ENCODE measurements at places on chromosomes 5 and 9. TPM values are rescaled to one million over a fixed set of nuclear protein-coding genes. Genes with fewer than 3 reads are reported as not detected.

The WDR31 gene
- 0.39 TPM for total RNA-seq

The PTGS1 gene
- total RNA-seq, result 10.1 TPM

The RNF208 gene
- not detected for total RNA-seq

The LCN6 gene
- total RNA-seq, result not detected

The GRXCR2 gene
- not detected for total RNA-seq

The MAP1B gene
- 35.8 TPM for total RNA-seq

The EGFLAM gene
- 0.12 TPM for total RNA-seq

The LCN1 gene
- total RNA-seq, result not detected

The CD274 gene
- total RNA-seq, result 4.9 TPM

The PCDHB8 gene
- total RNA-seq, result 0.10 TPM

The GFPT2 gene
- 13.9 TPM for total RNA-seq

The CCIN gene
- 0.24 TPM for total RNA-seq

The LCNL1 gene
- not detected for total RNA-seq

The PLPP7 gene
- total RNA-seq, result 11.4 TPM

The NME5 gene
- 0.29 TPM for total RNA-seq

The ADAMTS16 gene
- total RNA-seq, result 3.4 TPM

The DPM2 gene
- 50.1 TPM for total RNA-seq

The TBCA gene
- total RNA-seq, result 122 TPM

The DNAH5 gene
- total RNA-seq, result 2.0 TPM

The RAD1 gene
- total RNA-seq, result 34.6 TPM

The C9orf50 gene
- not detected for total RNA-seq

The PRELID1 gene
- total RNA-seq, result 386 TPM

The TAF11L5 gene
- total RNA-seq, result not detected

The MLANA gene
- total RNA-seq, result not detected

The ENTR1 gene
- total RNA-seq, result 20.9 TPM

The ADAMTS19 gene
- not detected for total RNA-seq

The CYFIP2 gene
- 0.10 TPM for total RNA-seq

The ZNF367 gene
- 18.2 TPM for total RNA-seq

The GAS1 gene
- 0.60 TPM for total RNA-seq

The PNPLA7 gene
- total RNA-seq, result not detected

The SLC6A3 gene
- total RNA-seq, result not detected

The SNX24 gene
- 34.7 TPM for total RNA-seq

The TEX10 gene
- total RNA-seq, result 38.3 TPM

The GPRIN1 gene
- 6.2 TPM for total RNA-seq

The ARL14EPL gene
- total RNA-seq, result 0.20 TPM

The LCN12 gene
- not detected for total RNA-seq

The PCDHGA3 gene
- total RNA-seq, result 0.12 TPM

The ZBTB5 gene
- total RNA-seq, result 12.0 TPM

The PCDHA1 gene
- total RNA-seq, result not detected

The PCDHA9 gene
- not detected for total RNA-seq

The FCN2 gene
- not detected for total RNA-seq
